ENCODE measurements at places on chromosomes 4 and X. TPM values are rescaled to one million over a fixed set of nuclear protein-coding genes. Genes with fewer than 3 reads are reported as not detected.
A peak's percentile ranks its signal among the peaks of the same experiment; 100 is the strongest.

The MND1 gene
- total RNA-seq = 26.2 TPM

The EPGN gene
- not detected for total RNA-seq

The CLGN gene
- 3.2 TPM for total RNA-seq

The H2BW2 gene
- total RNA-seq = not detected

- no peaks in the 10 kb centered on the region for H3K27me3 ChIP-seq
- H3K27ac ChIP-seq = no peak overlapping the region
- H3K4me3 ChIP-seq = no peak overlapping the region
- no peaks in the 10 kb centered on the region for H3K36me3 ChIP-seq
- no peak for DNase-seq
- no peaks in the 10 kb centered on the region for H3K4me1 ChIP-seq
Observed at GRCh38 chr4:86908251-86908657, 16.0 kb upstream of the C4orf36 start.

GRCh38 chrX:8773117-8773516, 28.1 kb downstream of the FAM9A start:
- H3K4me3 ChIP-seq = no peak overlapping the region
- H3K4me1 ChIP-seq = no peaks in the 10 kb centered on the region
- no peak overlapping the region for H3K27ac ChIP-seq
- no peaks in the 10 kb centered on the region for H3K27me3 ChIP-seq
- no peak for DNase-seq

DNA sequence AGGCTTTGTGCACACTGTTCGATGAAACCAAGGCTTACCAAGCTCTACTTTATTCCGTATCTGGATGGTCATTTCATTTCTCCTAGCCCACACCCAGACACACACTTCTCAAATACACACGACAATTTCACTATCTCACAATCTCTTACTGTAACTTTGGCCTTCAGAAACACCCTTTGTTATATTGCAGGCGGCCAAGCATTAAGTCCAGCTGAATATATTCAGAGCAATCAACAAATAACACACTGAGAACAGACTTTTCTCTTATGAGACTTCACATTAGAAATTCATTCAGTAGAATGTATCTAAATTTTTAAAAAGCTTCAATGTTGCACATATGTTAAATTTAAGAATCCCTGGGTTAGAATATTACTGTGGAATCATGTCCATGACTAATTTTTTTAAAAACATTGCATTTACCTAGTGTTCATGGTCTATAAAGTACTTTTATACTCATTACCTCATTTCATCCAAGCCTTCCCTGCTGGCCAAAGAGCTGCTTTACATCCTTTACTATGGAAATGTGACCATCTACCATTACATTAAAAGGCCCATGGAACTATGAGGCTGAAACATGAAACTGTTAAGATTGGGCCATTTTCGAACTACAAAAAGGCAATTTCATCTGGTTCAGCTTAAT, 10.5 kb upstream of the MAGEB17 start:
- H3K4me3 ChIP-seq = no peak overlapping the region
- H3K4me1 ChIP-seq = no peaks in the 10 kb centered on the region
- no peaks in the 10 kb centered on the region for H3K27me3 ChIP-seq

DNA sequence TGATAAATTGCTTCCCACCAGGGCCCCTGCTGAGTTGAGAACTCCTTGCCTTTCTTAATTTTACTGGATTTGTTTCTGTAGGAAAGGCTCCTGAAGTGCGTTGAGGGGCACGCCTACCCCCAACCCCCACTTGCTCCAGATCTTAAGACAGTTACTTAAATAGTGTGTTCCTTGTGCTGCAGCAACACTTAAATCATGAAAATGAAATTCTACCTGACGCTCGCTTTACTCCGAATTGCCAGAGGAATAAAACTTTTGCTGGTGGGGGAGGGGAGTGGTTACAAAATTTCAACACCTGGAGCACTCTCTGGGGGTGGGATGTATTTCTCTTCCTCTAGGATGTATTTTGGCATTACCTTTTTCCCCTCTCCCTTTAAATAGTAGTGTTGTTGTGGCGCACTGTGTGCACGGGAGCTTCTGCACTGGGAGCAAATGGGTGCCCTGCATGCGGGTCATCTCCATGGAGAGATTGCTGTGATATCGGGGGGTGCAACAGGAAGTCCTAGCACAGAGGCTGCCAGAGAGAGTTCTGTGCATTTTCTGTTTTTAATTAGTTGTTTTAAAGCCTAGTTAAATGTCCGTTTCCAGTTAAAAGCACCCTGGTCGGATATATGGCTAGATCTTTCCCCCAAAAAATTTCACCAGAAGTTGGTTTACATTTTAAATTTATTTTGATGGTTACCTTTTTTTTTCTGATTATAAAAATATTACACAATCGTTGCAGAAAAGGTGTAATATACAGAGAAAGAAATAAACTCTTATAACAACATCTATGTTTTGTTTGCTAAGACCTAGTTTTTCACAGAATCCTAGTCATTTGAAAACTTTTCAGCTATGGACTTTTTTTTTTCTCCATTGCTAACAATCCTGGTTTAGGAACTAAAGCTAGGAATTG, 207.7 kb downstream of the SOWAHB start:
- H3K4me1 ChIP-seq = peaks cover 11% of the 10 kb centered on the region
- H3K27me3 ChIP-seq = no peaks in the 10 kb centered on the region
- H3K36me3 ChIP-seq = no peaks in the 10 kb centered on the region
- peak overlapping the region; percentile 67 for H3K4me3 ChIP-seq

DNA sequence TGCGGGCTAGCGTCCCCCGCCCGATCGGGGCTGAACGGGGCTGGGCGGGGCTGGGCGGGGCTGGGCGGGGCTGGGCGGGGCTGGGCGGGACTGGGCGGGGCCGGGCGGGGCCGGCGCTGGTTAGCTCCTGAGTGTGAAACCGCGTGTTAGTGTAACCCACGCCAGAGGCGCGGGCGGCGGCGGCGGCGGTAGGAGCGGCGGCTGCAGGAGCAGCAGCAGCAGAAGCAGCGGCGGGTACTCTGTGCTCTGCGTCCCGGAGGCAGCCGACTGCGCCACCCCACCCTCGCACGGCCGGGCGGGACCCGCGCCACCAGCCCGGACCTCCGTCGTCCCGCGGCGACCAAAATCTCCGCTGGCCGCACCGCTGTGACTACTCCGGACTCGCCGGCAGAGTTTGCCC, 128.1 kb downstream of the LAS1L start:
- no peak overlapping the region for H3K27ac ChIP-seq
- H3K4me3 ChIP-seq = no peak overlapping the region
- H3K27me3 ChIP-seq = peaks cover 14% of the 10 kb centered on the region
- DNase-seq = no peak

- no peak overlapping the region for H3K4me3 ChIP-seq
- H3K36me3 ChIP-seq = no peaks in the 10 kb centered on the region
- H3K4me1 ChIP-seq = peaks cover 3% of the 10 kb centered on the region
- no peak overlapping the region for H3K27ac ChIP-seq
Observed at GRCh38 chr4:119244832-119245231, 32.3 kb downstream of the USP53 start.

- no peak for DNase-seq
- H3K36me3 ChIP-seq = no peaks in the 10 kb centered on the region
- H3K27ac ChIP-seq = no peak overlapping the region
Observed at GRCh38 chr4:139887376-139887802, 221.8 kb downstream of the MGST2 start.

DNA sequence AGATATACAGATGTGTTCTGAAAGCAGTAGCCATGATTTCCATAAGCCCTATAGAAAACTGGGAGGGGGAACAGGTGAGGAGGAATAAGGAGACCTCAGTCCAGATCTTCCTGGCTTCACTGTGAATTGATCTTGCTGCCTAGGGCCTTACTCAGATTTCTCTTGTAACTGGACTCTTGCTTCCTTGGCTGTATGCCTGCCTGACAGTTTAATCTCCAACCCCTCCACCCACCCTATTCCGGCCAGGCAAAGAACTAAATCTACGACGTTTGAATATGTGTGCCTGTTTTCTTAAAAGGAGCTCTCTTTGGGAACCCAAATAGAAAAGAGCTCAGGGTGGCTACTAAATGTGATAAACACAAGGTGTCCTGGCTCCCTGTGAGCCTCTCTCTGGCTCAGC, 173.0 kb downstream of the GPC3 start:
- DNase-seq = no peak
- H3K4me3 ChIP-seq = no peak overlapping the region
- no peaks in the 10 kb centered on the region for H3K27me3 ChIP-seq
- H3K36me3 ChIP-seq = no peaks in the 10 kb centered on the region

GRCh38 chrX:95063554-95063953, 1389.5 kb downstream of the FAM133A start:
- no peak overlapping the region for H3K4me3 ChIP-seq
- H3K27ac ChIP-seq = no peak overlapping the region
- no peaks in the 10 kb centered on the region for H3K4me1 ChIP-seq
- H3K27me3 ChIP-seq = no peaks in the 10 kb centered on the region
- DNase-seq = no peak

DNA sequence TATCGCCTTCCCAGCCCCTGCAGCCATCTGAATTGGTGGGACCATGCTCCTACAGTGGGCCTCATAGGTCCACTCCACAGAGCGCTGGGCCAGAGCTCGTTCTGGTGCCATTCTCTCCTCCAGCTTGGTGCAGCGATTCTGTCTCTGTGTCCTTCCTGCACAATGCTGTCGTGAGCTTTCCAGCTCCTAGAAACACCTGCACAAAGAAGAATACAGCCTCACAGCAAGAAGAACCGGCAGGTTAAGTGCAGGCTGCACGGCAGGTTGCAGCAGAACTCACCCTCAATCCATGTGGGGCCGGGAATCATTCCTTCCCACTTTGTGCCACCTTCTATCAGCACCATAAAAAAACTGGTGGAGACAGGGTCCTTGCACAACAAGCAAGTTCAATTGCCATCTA, 101.2 kb upstream of the ENPP6 start:
- H3K27me3 ChIP-seq = no peaks in the 10 kb centered on the region
- H3K36me3 ChIP-seq = no peaks in the 10 kb centered on the region
- DNase-seq = no peak
- no peak overlapping the region for H3K27ac ChIP-seq

- no peaks in the 10 kb centered on the region for H3K27me3 ChIP-seq
- H3K4me3 ChIP-seq = no peak overlapping the region
- no peak for DNase-seq
- H3K36me3 ChIP-seq = no peaks in the 10 kb centered on the region
- H3K4me1 ChIP-seq = no peaks in the 10 kb centered on the region
Observed at GRCh38 chrX:39907964-39908661, 189.6 kb downstream of the BCOR start.

Measured in H1 (cell line).